NCI-H2029 treated with DMSO at 0.1 percent for 48 hours (cell line): ENCODE measurements at places on chromosomes 16 and 17.

DNA sequence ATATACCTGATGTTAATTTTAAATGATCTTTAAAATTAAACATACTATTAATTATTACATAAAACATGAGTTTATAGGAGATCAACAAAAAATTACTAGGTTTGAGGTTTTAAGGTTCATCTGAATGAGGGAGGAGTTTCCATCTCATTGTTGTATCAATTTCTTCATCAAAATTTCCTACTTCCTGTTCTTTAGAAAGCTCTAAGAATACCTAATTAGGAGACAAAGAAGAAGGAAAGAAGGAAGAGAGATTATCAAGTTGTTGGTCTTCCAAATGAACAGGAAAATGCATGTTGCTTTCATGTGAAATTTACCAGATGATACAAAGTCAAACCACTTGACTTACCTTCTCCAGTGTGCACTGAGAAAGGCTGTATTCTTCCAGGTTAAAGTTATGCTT, 18.1 kb upstream of the ABCA9 start:
- no peak for DNase-seq

- DNase-seq = no peak
Observed at GRCh38 chr16:5639531-5639930, 541.9 kb upstream of the EEF2KMT start.

- DNase-seq = no peak
Observed at GRCh38 chr17:39402890-39403605, 1.6 kb upstream of the FBXL20 start.

DNA sequence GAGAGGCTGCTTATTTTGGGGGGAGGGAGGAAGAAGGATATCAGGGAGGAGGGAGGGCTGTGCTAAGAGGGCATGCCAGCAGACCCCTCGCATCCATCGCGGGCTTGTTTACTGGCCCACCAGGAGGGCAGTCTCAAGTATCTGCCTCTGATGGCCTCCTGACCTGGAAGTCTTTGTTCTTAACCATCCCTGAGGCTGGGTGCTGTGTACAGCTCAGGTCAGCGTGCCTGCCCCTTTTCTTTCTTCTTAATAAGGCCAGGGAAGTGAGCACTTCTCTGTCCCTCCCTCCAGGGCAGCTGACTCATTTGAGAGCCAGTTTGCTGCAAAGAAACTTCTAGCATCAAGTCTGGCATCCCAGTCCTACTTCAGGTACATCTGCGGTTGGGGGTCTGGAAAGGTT, 157.0 kb downstream of the CCDC182 start:
- DNase-seq = no peak

DNA sequence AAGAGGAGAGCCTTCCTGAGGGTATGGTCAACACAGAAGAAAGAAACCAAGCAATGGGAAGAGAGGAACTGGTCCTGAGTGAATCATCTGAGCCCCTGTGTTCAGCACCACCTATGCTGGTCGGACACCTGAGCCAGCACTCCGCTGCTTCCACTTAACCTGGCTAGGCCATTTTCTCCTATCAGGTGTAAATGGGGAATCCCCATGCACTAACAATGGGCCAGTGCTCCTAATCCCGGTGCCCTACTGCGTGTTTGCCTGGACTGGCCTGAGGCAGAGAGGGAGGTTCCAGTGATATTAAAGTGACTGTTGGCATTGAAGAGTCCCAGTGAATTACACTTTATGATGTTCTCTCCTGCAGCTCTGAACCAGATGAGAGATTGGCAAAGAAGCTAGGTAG, 34.4 kb upstream of the XYLT2 start:
- no peak for DNase-seq

- DNase-seq = no peak
Observed at GRCh38 chr16:77897129-77897437, 108.7 kb downstream of the VAT1L start.

DNA sequence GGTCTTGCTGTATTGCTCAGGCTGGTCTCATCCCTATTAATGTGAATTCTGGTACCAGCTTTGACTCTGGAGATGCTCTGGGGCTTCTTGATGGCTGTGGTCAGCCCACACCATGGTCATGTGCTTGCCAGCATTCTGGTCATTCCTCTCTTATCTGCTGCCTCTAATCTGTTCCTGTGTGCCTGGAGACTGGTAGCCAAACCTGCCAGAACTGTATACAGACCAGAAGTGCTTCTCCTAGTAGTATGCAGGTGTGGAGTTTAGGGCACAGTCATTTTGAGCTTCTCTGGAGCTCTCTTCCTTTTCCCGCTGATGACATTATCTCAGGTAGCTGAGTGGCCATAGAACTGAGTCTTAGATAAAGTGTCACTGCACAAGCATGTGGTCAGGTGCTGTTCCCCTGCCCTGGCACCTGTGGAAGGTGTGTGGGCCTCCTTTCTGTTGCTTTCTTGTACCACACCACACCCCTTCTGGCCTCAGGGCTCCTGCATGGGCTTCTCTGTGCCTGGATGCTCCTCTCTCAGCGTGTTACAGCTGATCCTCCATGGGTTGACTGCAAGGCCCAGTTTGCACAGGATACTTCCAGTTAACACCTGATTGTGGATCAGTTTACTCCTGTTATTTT, 162.7 kb downstream of the SPECC1 start:
- DNase-seq = no peak

- DNase-seq = peak; percentile 85
Observed at GRCh38 chr16:19463468-19464315, 46.0 kb downstream of the TMC5 start.

- no peak for DNase-seq
Observed at GRCh38 chr17:73643001-73643851, 1.0 kb downstream of the SDK2 start.
